ENCODE measurements at places on chromosomes 11 and 22.

DNA sequence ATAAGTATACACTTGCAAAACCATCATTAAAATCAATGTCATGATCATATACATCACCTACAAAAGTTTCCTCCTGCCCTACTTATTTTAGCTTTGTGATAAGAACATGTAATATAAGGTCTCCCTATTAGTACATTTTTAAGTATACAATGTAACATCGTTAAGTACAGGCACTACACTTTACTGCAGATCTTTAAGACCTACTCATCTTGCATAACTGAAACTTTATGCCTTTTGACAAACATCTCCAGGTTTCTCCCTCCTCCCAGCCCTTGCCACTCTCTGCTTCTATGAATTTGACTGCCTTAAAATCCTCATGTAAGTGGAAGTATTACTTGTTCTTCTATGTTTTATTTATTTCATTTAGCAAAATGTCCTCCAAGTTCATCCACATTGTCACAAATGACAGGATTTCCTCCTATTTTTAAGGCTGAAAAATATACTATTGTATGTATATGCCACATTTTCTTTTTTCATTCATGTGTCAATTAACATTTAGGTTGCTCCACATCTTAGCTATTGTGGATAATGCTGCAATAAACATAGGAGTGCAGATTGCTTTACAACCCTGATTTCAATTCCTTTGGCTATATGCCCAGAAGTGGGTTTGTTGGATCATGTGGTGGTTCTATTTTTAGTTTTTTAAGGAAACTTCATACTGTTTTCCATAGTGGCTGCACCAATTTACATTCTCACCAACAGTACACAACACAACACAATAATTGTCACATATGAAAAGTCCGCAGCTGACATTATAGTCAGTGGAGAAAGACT lies 471.1 kb upstream of the ANO3 start:
- DNase-seq, result no peak

- DNase-seq, result no peak
Observed at GRCh38 chr22:17880020-17880419, 105.8 kb upstream of the BID start.

- DNase-seq, result no peak
Observed at GRCh38 chr11:110772863-110773262, 60.6 kb upstream of the ARHGAP20 start.

DNA sequence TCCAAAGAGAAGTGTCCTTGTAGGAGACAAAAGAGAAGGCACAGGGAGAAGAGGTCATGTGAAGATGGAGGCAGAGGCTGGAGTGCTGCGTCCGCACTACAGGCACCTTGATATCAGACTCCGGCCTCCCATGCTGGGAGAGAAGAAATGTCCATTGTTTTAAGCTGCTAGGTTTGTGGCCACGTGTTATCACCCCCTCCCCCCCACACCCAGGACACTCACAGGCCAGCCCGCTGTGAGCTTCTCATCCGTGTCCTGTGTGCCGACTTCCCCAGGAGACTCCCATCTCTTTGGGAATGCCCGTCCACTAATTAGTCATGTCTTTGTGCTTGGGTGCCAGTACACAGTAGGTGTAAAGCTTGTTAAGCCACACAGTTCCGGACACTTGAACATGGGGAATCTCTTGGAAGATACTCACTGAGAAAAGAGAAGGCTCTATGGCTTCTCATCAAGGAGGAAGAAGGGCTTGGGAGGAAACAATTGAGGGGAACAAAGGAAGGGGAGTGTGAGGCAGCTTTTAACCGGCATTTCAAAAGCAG lies 1234.7 kb downstream of the TBC1D22A start:
- DNase-seq, result no peak

GRCh38 chr11:126655807-126656128 lies 300.3 kb downstream of the ST3GAL4 start:
- no peak for DNase-seq

DNA sequence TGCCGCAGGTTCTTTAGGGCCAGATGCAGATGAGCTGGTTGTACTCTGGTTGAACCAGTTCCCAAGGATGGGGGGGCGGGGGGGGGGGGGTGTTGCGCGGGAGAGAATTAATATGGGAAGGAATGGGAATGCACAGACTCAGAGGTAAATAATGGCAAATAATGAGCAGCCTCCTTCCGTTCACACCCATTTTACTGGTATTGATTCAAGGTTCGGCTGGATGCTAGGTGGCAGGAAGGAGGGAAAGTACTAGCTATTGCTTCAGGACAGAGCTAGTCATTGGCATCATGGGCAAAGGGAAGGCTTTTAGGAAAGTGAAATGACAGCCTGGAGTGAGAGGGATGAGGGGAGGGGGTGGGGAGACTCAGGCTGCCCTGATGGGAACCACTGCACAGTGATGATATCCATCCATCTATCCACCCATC lies at the start of gene VSTM5:
Gene VSTM5, minus strand, starts transcription at position 25 of the 425 bp plus-strand sequence. CDS start 116 bp downstream, outside the sequence.
- no peak for DNase-seq

- DNase-seq, result no peak
Observed at GRCh38 chr11:12158909-12159308, 48.5 kb downstream of the MICAL2 start.

DNA sequence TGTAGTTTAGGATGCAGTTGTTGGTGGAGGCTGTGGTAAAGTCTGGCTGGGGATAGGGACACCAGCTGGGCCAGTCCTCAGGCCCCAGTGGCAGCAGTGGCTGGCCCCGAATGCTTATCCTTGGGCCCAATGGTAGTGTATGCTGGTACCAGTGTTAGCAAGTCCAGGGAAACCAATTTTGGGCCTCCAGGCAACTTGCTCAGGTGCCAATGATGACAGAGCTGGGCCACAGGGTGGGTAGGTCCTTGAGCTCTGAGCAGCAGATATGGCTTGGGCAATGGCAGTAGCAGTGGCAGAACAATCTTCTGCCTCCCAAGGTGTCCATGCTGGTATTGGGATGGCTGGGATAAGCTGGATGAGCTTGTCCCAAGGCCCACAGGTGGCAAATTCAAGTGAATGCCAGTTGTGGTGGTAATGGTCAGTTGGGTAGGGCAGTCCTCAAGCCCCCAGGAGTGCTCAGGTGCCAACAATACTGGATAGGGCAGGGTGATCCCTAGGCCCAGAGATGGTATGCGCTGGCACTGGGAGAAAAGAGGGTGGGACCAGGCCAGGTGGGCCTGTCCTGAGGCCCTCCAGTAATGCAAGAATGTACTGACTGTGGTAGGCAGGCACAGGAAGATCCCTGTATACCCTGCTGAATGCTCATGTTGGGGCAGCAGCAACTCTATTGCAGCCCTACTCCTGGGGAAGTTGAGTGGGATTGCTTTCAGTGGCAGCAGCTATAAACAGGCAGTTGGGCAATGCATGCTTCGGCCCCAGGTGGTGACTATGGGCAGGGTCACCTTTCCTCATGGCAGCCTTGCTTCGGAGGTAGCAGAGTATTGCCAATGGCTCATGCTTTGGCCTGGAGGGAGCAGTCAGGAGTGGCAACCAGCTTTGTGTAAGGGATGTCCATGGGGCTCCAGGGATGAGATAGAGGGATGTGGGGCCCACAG lies 54.7 kb downstream of the KCNQ1OT1 start:
- no peak for DNase-seq

- no peak for DNase-seq
Observed at GRCh38 chr11:75063741-75064314, 32.8 kb downstream of the OR2AT4 start.
